Activated T-helper 1 cell treated with anti-CD3 and anti-CD28 coated beads, Interleukin-12 subunit alpha, Interleukin-12 subunit beta, Interleukin-2, Interleukin-4 antibody, amounts not matched to agents 30 ng/mL and 10 ng/mL and 1 ng/mL, durations not matched to agents 14 hours and 24 hours and 36 hours (primary cell): ENCODE measurements at places on chromosomes 3 and 15. TPM values are rescaled to one million over a fixed set of nuclear protein-coding genes. Genes with fewer than 3 reads are reported as not detected.

- H3K4me1 ChIP-seq = no peaks in the 10 kb centered on the region
- H3K27me3 ChIP-seq = no peaks in the 10 kb centered on the region
- DNase-seq = no peak
- H3K27ac ChIP-seq = no peak overlapping the region
- no peak overlapping the region for H3K4me3 ChIP-seq
These were observed 11.5 kb downstream of the ALS2CL start for GRCh38 chr3:46681856-46682540.

DNA sequence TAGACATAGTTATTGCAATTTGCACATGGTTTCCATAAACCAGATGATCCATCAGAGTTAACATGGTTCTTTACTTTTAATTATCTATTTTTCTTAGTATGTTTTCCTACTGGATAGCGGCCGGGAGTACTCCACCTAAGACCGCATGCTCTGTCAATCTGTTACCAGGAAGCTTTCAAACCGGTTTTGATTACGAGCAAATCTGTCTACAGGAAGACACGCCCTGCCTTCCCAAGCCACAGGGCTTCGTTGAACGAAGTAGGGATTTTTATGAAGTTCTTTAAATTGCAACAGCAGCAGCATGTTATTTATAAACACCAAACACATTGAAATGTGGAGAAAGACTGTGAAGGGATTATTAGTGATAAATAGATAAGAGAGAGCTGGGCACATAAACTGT, 283.3 kb upstream of the ROBO2 start:
- DNase-seq = no peak
- no peaks in the 10 kb centered on the region for H3K27me3 ChIP-seq
- no peaks in the 10 kb centered on the region for H3K4me1 ChIP-seq
- H3K36me3 ChIP-seq = no peaks in the 10 kb centered on the region

GRCh38 chr15:69744391-69745162, 292.0 kb downstream of the RPLP1 start:
- H3K4me3 ChIP-seq = no peak overlapping the region
- H3K27ac ChIP-seq = no peak overlapping the region
- no peaks in the 10 kb centered on the region for H3K36me3 ChIP-seq
- H3K4me1 ChIP-seq = peaks cover 46% of the 10 kb centered on the region
- H3K27me3 ChIP-seq = peaks cover 13% of the 10 kb centered on the region

DNA sequence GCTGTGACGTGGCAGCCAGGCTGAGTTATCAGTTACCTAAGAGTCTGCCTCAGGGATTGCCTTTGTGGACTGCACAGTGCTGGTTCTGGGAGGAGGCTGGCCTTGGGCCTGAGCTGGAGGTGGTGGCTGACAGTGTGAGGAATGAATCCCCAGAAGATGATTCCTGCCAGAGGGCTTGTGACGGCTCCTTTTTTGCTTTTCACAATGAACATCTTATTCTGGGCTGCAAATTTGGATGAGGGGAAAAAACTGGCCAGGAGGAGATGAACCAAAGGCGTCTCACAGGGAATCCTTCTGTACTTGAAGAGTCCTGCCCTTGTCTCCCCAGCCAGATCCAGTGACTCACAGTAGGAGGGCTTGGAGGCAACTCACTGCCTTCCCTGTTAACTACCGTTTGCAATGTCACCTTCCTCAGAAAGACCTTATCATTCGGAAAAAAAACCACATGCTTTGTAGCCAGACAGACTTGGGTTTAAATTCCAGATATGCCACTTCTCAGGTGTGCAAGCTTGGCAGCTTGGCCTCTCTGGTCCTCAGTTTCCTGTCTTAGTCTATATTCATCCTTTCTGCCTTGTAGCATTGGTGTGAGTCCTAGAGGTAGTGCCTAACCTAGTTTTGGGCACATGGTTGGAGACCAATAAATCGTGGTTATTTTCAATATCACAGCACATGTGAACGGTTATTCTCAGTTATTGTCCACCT, 19.1 kb downstream of the ST6GAL1 start:
- peaks cover 76% of the 10 kb centered on the region for H3K4me1 ChIP-seq
- H3K36me3 ChIP-seq = peaks cover 72% of the 10 kb centered on the region
- DNase-seq = no peak
- no peaks in the 10 kb centered on the region for H3K27me3 ChIP-seq
- H3K4me3 ChIP-seq = no peak overlapping the region

DNA sequence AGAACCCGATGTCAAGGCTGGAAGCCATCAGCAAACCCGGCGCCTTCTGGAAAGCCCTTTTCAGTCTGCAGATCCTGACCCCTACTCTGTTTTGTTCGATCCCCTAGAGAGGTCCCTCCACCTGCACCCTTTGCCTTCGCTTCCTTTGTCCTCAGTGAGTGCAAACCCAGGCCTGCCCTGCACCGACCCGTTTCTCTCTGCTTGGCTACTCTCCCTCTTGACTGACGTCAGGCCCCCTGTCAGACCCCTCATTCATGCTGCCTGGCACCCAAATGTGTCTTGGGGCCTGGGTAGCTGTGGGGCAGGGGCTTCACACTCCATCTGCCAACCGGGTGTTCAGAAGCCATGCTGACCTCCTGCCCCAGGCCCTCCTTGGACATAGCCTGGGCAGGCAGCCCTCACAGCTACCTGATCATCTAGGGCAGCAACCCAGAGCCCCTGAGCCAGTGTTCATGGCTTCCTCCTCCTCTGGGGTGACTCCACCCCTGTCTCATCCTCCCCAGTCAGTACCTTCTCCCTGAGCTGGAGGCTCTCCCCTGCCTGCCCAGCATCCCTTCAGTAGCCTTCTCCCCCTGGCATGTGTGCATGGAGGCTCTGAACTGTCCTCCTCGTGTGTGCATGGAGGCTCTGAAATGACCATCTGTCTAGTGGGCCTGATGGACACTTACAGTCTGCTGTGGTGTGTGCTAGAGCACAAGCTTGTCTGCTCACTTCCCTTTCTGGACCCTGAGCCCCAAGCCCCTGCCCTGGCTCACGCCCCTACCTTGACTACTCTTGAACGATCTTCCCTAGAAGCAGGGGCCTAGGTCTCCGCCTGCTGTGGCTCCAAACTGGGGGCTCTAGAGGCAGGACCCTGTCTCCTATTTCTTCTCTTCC, 69.4 kb downstream of the EXOG start:
- H3K4me1 ChIP-seq = no peaks in the 10 kb centered on the region
- H3K27ac ChIP-seq = no peak overlapping the region
- no peaks in the 10 kb centered on the region for H3K36me3 ChIP-seq

Gene CELSR3
- 11.6 and 11.7 TPM in 2 replicates for total RNA-seq

Gene C3orf20
- total RNA-seq = 0.26 and 0.32 TPM in 2 replicates

DNA sequence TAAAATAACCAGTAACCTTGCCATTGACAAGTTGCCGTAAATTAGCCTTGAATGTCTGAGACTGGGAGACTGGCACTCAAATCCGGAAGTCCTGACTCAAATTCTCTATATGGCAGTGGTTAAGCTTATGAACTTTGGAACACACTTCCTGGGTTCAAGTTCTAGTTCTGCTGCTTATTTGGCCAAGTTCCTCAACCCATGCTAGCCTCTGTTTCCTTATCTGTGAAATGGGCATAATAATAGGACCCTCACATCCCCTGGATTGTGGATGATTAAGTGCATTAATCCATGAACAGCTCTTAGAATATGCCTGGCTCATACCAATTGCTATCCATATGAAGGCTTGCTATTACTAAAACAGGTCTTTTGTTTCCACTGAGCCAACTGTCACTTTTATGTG, 311.5 kb downstream of the EDEM1 start:
- H3K27me3 ChIP-seq = no peaks in the 10 kb centered on the region
- no peak overlapping the region for H3K4me3 ChIP-seq
- no peak overlapping the region for H3K27ac ChIP-seq
- no peak for DNase-seq
- no peaks in the 10 kb centered on the region for H3K36me3 ChIP-seq

GRCh38 chr3:190970560-190970959, 108.1 kb upstream of the GMNC start:
- H3K4me1 ChIP-seq = no peaks in the 10 kb centered on the region
- DNase-seq = no peak
- H3K27me3 ChIP-seq = no peaks in the 10 kb centered on the region
- H3K36me3 ChIP-seq = no peaks in the 10 kb centered on the region

GRCh38 chr3:557972-558371, 361.4 kb downstream of the CHL1 start:
- no peaks in the 10 kb centered on the region for H3K27me3 ChIP-seq
- no peak overlapping the region for H3K4me3 ChIP-seq
- no peak for DNase-seq
- no peaks in the 10 kb centered on the region for H3K36me3 ChIP-seq

Gene PLA2G4E
- total RNA-seq = not detected in 2 replicates

DNA sequence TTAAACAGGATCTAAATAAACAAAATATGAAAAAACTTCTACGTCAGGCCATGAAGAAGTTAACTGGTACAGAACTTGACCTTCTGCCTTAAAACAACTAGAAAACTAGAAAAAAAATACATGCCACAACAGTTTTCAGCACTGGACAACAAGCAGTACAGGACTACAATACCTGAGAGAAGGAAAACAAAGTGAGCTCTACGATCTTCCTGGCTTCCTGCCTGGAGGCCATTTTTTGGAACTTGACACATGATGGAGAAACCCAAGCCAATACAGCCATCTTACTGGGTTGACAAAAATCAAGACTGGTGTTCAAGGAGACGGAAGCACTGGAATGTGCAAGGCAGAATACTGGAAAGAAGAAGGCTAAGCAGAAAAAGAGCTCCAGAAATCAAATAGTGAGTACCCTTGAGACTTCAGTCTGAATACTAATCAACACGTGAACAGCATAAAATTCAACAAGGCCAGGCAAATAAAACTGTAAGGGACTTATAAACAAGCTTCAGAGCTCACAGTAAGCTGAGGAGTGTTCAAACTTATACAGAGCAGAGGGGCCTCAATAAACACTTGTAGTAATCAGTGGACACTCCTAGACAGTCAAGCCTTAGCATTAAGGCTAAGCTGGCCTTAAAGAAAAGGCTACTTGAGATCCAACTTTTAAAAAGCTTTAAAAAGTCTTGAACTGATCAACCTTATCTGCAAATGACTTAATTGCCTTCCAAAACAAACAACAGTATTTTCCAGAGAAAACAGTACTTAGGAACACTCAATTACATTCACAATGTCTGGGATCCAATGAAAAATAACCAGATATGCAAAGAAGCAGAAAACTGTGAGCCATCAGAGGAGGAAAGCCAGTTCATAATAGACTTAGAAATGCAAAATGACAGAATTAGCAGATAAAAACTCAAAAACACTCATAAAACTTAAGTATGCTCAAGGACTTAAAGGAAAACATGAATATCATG, 63.2 kb downstream of the DLG1 start:
- no peaks in the 10 kb centered on the region for H3K27me3 ChIP-seq
- peaks cover 34% of the 10 kb centered on the region for H3K4me1 ChIP-seq
- no peak overlapping the region for H3K4me3 ChIP-seq

GRCh38 chr15:70923311-70924080, 30.9 kb downstream of the LRRC49 start:
- H3K27ac ChIP-seq = no peak overlapping the region
- H3K27me3 ChIP-seq = peaks cover 29% of the 10 kb centered on the region
- no peaks in the 10 kb centered on the region for H3K36me3 ChIP-seq
- H3K4me1 ChIP-seq = no peaks in the 10 kb centered on the region
- no peak for DNase-seq

- H3K27me3 ChIP-seq = no peaks in the 10 kb centered on the region
- no peak overlapping the region for H3K27ac ChIP-seq
- DNase-seq = no peak
These were observed 6.3 kb downstream of the RBM15B start for GRCh38 chr3:51397392-51397791.

DNA sequence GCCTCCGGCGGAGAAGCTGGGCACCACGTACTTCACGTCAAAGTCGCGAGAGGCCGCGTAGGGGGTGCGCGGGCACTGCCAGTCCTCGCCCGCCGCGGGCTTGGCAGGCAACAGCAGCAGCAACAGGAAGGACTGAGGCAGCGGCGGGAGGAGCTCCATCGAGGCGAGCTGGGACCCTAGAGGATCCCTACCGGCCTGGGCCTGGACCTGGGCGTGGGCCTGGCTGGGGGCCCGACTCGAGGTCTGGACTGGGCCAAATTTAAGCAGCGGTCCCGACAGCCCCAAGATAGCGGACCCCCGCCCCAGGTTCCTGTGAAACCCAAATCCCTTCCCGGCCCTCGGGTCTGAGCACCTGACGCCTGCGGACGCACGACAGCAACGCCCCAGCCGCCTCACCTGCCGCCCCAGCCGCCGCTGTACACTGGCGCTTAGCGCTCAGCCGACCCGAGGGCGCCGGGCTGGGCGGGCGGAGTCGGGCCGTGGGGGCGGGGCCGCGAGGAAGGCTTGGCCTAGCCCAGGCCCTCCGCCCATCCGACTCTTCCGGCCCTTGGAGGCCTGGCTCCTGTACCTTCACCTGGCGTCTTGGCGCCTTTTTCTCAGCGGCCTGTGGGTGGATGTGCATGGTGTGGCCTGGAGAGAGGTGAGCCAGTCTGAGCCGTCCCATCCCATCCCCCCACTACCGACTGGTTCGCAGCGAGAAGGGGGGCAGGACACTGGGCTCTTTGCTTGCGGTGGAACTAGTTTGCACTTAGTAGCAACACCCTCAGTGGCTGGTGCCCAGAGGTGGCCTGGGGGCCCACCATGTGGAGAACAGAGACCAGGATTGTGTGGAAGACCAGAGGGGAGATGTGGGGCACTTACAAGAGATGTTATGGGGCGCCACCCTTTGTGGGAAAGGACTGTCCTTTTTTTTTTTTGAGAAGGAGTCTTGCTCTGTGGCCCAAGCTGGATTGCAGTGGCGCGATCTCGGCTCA, at the start of gene MST1R:
Gene MST1R, minus strand, starts transcription at position 423 of the 974 bp plus-strand sequence. Its CDS starts 264 bp downstream, at position 159.
- peak within 1 kb of the TSS; percentile 90 for H3K27ac ChIP-seq
- peaks cover 32% of the 10 kb centered on the region for H3K4me1 ChIP-seq
- peaks cover 2% of the 10 kb centered on the region for H3K36me3 ChIP-seq
- H3K4me3 ChIP-seq = peak within 1 kb of the TSS; percentile 86
- no peaks in the 10 kb centered on the region for H3K27me3 ChIP-seq
- peak; percentile 86 for DNase-seq

DNA sequence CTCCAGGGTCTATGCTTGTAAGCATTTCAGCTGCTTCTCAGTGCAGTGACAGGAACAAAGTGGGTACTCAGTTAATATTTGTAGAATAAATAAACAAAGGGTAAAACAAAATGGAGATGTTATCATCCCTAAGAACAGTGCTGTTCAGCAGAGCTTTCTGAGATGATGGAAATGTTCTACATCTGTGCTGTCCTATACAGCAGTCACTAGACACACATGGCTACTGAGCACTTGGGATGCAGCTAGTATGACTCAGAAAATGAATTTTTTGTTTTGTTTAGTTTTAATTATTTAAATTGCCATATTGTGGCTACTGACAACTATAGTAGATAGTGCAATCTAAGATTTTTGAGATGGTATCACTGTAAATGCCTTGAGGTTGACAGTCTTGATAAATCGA, 283.8 kb upstream of the ADAMTS9 start:
- no peak overlapping the region for H3K27ac ChIP-seq
- H3K4me3 ChIP-seq = no peak overlapping the region
- DNase-seq = no peak
- no peaks in the 10 kb centered on the region for H3K4me1 ChIP-seq
- no peaks in the 10 kb centered on the region for H3K36me3 ChIP-seq
